Activated T-cell treated with anti-CD3 and anti-CD28 coated beads, Interleukin-2, amount 50 U/mL, for 24 hours (primary cell): ENCODE measurements at places on chromosomes 2 and 18.

- no peak for DNase-seq
These were observed 84.5 kb downstream of the PDK1 start for GRCh38 chr2:172640389-172640788.

GRCh38 chr2:65417509-65418085, 14.8 kb downstream of the SPRED2 start:
- no peak for DNase-seq

GRCh38 chr2:133345638-133346037, 222.6 kb downstream of the NCKAP5 start:
- no peak for DNase-seq

DNA sequence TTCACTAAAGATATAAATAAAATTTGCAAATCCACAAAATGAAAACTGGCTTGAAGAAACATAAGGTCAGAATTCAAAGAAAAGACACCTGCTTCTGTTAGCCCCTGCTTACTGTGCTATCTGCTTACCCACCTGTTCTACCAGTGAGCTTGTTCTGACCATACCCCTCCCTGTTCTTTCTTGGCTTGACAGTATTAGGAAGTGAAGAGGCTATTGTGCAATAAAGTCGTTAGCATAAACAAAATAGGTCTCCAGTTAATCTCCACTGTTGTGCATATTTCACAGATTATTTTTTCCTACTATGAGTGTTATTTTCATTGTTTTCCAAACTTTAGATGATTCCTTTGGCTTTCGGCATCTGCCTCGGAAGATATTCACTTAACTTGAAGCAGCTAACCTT, 322.1 kb downstream of the CCDC85A start:
- DNase-seq: no peak

DNA sequence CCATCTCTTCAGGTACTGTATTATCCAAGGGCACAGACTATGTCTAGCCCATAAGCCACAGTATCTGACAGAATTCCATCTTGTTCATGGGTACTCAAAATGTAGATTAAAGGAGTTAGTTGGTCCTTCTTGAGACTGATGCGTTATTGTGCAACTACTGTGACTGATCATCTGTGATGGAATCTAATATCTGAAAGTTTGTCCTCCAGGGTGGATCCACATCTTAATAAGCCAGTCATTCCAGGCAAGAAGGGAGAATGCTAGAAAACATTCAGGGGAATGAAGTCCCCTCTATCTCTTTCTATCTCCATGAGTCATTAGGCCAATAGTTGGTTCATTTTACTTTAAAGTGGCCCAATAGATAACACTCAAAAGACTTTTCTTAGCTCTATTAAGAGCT, 252.6 kb downstream of the EXOC6B start:
- no peak for DNase-seq

DNA sequence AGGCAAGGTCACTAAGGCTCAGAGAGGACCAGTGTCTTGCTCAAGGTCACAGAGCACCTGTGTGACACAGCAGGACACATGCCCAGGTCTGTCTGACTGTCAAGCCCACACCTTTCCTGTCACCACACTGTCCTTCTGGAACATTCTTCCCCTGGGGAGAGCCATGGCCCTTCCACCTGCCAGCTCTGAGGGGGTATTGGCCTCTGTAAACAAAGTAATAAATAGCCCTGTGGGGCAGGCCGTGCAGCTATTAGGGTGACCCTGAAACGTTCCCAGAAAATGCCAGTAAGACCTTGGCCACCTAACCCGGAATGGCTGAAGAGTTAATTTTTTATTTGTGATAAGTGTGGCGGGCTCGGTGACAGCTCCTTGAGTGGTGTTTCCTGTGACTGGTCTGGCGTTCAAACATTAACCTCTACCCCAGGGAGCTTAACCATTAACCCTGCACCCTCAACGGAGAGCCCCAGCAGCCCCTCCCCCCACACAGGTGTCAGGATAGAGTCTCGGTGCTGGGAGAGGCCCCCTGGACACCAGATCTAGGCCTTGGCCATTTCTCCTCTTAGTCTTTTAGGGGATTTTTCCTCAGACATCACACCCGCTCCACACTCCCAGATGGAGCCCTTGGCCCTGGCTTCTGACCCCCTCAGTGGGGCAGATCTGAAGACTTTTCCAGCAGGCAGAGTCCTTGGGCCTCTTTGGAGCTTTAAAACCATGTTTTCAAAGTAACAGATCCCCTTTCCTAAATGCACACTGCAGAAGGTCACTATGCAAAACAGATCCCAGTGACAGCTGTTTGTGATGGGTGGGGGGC, 36.6 kb downstream of the SCTR start:
- DNase-seq: no peak

GRCh38 chr2:108538000-108538625, 3.8 kb downstream of the LIMS1 start:
- no peak for DNase-seq
